Activated T-helper 9 cell treated with anti-CD3 and anti-CD28 coated beads, Interleukin-2, amount 50 U/mL, for 16 hours (primary cell): ENCODE measurements at places on chromosomes 3 and 15.

GRCh38 chr3:178367817-178368617 is 168.2 kb upstream of the KCNMB2 start:
- no peak for DNase-seq

DNA sequence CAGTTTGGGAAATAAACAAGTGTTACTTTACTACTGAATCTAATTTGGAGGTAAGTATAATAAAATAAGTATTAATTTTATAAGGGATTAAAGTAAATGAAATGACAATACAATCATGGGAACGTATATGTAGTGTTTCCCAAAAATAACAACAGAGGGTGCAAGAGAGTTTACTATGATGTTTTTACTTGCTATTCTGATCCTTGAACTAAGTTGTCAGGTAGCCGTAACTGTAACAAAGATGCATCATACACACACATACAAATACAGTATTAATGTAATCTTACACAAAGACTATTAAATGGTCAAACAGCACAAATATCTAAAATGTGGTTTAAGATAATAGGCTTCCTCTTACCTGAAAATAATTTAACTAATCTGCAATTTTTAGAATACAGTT is 311.4 kb downstream of the TBC1D5 start:
- no peak for DNase-seq

DNA sequence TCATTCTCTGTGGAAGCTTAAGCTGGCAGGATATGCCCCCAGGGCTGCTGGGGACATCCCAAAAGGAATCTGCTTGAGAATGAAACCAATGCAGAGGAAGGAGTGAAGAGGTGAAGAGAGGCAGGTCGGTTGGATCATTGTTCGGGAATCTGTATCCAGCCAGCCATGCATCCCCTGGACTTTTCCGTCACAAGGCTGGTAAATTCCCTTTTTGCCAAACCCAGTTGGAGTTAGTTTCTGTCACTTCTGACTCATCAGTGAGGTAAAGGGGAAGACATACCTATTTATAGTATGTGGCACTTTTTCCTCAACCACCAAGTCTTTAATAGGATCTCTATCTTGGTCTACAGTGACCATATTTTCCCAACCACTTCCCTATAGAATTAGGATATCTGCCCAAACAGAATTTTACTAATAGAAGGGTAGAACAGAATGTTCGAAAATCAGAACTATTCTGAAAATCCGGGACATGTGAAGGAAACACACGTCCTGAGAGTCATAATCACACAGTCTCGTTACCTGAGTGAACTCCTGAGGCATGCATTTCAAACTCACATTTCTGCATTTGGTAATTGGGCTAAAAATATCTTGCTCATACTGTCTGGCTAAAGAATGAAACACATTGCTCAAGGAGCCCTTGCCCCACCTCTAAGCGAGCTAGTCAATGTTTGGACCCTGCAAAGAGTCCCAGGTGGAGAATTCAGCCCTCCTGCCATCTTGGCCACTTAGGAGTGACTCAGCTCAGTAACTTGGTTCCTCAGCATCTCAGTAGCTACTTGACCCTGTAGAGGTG is 289.7 kb upstream of the ADAMTS9 start:
- no peak for DNase-seq

- DNase-seq, result no peak
Measured at GRCh38 chr15:57213862-57214261, 162.4 kb upstream of the CGNL1 start.

DNA sequence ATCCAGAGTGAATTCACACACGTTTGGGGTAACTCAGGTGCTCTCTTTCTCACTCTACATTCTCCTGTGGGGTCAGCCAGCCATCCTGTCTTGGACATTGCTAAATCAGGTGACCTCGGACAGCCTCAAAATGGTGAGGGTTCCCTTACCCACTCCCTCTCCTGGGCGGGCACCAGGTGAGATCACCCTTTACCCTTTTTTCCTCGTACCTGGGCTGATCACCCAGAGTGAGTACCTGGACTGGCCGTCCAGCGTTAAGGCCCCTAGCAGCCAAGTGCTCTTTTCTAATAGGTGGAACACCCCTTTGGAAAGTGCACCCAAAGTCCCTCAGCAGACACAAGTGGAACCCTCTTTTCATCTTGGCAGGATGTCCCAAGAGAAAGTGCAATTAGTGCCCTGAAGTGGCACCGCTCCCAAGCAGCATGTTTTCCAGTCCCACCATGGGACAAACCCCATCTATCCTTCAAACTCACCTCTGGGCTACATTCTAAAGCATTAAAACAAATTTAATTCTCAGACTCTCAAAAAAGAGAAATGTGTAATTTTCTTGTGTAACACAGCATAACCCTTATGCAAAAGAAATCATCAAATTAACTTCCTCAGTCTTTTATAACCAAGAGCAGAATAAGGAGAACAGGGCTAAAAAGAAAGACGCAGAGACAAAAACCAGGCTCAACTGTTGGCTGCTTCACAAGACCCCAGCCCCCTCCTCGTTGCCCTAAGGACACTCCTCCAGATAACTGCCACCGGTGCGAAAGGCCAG is 20.7 kb downstream of the TRANK1 start:
- no peak for DNase-seq

DNA sequence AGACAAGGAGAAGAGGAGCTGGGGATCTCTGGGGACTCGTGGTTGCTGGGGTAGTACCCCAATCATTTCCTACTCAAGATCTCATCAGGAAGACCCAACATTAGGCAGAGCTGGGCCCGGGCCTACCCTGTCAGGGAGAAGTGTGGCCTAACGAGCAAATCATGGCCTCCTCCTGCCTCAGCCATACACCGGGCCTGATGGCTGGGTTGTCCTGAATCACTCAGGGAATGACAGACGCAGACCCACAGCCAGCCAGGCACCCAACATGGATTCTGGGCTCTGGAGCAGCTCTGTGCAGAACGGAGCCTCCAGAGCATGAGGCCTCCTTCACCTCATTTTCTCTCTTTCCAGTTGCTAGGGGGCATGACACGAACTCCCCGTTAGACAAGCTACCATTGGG is 19.7 kb downstream of the ITGA11 start:
- DNase-seq, result no peak

GRCh38 chr3:158205994-158206393 is 96.1 kb downstream of the RSRC1 start:
- no peak for DNase-seq

- DNase-seq, result no peak
Measured at GRCh38 chr15:62083194-62084154, 16.7 kb downstream of the C2CD4A start.

DNA sequence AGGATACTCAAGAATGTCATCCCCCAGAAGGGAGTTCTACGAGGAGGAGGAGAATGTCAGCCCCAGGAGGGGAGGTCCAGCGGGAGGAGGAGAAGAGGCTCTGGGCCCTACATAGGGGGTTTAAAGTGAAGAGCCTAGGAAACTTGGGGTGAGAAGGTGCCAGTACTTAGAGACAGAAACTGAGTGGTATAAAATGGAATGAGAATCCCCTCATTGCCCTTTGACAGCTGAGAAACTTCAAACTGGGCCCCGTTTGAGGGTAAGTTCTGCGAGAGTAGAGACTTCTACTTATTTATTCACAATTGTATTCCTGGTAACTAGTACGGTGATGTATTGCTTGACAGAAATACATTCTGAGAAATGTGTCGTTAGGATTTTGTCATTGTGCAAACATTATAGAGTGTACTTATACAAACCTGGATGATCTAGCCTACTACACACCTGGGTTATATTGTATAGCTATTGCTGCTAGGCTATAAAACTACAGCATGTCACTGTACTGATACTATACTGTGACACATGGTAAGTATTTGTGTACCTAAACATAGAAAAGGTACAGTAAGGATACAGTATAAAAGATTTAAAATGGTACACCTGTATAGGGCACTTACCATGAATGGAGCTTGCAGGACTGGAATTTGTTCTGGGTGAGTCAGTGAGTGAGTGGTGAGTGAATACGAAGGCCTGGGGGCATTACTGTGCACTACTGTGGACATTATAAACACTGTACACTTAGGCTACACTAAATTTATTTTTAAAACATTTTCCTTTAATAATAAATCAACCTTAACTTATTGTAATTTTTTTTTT is 62.0 kb downstream of the TSC22D2 start:
- no peak for DNase-seq

DNA sequence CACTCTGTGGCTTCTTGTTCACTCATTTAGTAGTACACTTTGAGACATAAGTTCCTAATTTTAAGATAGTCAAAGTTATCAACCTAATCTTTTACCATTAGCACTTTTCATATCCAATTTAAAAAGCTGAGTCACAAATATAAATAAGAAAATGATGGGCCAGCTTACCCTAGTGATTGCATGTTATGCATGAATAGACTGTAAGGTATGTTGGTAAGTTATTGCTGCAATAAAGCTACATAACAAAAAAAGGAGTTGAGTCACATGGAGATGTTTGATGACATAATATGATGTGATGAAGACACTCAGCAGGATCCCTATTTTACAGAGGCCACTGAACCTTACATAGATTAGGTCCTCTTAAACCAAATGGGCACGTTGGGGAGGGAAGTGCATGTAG is 161.3 kb downstream of the OCA2 start:
- DNase-seq, result no peak

DNA sequence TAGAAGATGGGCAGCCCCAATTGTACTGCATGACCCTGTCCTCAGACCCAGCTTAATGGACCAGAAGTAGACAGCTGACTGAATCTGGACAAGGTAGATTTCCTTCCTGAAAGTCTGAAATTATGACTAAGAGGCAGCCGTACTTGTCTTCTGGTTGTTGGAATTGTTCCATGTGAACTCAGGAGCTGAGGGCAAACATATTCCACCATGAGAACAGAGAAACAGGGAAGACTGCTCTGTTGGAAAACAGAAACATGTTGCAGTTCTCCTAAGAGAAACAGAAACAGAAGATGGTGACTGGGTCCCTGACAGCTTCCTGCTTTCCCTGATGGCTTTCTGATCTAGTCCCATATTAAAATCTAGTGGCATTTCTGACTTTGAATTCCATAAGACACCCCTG is 24.1 kb downstream of the POPDC2 start:
- DNase-seq, result no peak

DNA sequence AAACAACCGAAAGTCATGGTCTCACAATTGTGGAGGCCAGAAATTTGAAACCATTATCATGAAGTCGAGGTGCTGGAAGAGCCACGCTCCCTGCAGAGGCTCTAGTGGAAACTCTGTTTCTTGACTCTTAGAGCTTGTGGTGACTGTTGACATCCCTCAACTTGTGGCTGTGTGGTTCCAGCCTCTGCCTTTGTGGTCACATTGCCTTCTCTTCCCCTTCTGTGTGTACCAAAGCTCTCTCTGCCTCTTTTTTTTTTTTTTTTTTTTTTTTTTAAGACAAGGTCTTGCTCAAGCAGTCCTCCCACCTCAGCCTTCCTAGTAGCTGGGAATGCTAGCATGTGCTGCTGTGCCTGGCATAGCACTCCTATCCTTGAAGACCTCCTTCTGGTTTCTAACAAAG is 48.7 kb upstream of the CRTC3 start:
- no peak for DNase-seq

GRCh38 chr3:179227349-179227748 is 23.6 kb downstream of the KCNMB3 start:
- DNase-seq, result no peak

- DNase-seq, result no peak
Measured at GRCh38 chr3:26840272-26840870, 217.8 kb downstream of the LRRC3B start.

- DNase-seq, result no peak
Measured at GRCh38 chr3:514192-514591, 317.6 kb downstream of the CHL1 start.

DNA sequence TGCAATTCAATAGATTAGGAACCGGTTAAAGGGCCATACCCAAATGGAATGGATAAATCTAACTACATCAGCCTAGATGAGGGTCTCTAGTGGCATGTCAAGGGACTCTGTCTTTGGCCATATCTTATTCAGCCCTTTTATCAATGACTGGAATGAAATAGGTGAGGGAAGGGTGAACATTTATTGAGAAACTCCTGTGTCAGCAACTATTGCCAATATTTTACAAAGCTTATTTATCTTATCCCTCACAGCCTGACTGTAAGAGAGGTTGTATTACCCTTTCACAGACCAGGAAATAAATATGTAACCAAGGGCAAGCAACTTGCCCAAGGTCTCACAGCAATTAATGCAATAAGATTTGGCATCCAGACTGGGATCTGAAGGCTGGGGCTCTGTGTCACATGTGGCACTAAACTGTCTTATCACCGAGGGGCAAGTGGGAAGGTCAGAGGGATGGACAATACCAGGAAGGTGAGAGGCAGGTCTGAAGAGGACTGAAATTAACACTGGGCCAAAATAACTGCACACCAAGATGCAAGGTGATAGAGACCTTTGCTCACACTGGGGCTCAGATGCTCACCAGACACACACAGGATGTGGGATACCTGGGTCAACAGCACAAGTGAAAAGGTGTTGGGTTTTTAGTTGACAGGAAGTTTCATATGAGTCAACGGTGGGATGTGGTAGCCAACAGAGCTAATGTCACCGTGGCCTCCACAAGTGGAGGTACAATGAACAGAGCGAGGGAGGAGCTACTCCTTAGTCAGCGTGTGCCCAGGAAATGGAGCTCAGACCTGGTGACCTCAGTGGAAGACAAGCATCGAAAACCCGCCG is 261.3 kb downstream of the RPLP1 start:
- DNase-seq, result peak; percentile 53

- DNase-seq, result no peak
Measured at GRCh38 chr3:56076746-56077145, 391.5 kb downstream of the ERC2 start.

GRCh38 chr15:60536951-60537350 is 58.0 kb upstream of the ICE2 start:
- no peak for DNase-seq

GRCh38 chr15:80153900-80154299 is 1.1 kb downstream of the FAH start:
- no peak for DNase-seq

- DNase-seq, result no peak
Measured at GRCh38 chr15:66863390-66864085, 161.5 kb downstream of the SMAD6 start.

- DNase-seq, result no peak
Measured at GRCh38 chr3:57063032-57063431, 2.6 kb downstream of the SPATA12 start.

DNA sequence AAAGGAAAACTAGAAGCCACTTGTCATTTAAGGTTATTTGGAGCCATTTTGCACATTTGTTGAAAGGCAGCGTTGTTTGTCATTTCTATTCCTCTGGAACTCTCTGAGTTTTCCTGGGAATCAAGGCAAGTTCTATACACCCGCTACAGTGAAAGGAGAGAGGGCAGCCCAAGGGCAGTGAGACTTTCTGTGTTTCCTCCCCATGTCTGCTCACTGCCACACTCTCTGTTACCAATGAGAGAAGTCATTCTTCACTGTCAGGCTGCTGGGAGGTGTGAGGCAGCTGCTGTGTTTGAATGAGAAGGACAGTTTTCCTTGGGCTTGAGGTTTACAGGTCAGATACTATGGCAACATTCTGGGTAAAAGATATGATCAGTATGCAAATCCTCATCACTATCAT is 36.0 kb downstream of the ATP13A5 start:
- DNase-seq, result no peak

DNA sequence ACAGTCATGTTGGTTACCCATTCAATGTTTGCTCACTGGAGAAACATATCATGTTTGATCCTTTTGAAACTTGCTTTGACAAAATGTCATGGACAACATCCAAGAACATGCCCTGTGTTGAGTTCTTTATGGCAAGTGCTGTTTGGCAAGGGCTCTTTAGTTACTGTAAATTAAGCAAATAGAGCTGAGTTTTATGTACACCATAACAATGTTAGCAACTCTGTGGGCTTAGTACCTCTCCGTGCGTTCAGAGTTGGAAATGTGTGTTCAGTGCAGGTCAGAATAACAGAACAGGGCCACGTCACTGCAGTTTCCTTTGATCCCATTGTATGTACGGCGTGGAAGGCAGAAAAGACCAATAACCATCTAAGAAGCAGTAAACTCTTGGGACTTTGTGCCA is 132.5 kb downstream of the MYRIP start:
- DNase-seq, result no peak
